ENCODE measurements at places on chromosomes 7 and 10.

GRCh38 chr10:74544106-74544505 is 282.3 kb upstream of the KAT6B start:
- no peak for DNase-seq

- DNase-seq: no peak
Measured at GRCh38 chr10:125344573-125345171, 184.3 kb upstream of the CTBP2 start.

DNA sequence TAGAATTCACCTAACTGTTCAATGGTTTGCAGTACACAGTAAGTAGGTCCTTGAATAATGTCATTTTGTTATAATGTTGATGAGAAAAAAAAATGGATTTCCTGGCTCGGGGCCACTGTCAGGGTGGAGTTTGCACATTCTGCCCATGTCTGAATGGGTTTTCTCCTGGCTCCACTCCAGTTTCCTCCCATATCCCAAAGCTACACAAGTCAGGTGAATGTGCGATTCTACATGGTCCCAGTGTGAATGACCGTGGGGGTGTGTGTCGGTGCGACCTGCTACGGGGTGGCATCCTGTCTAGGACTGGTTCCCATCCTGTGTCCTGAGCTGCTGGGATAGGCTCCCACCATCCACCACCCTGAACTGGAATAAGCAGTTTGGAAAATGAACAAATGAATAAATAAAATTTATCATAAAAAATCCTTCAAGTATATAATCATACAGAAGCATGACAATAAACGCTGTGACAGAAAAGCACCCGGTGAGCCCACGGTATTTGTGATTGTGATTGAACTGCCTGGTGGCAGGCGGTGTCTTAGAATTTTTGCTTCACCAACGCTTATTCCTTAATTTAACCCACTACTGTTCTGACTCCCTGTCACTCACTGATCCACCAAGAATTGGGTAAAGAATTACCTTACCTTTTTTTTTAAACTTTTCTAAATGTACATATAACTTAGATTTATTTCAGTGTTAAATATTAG is 114.1 kb downstream of the ICA1 start:
- DNase-seq: no peak

GRCh38 chr10:124732931-124733570 is 11.1 kb downstream of the FAM53B start:
- DNase-seq: no peak

DNA sequence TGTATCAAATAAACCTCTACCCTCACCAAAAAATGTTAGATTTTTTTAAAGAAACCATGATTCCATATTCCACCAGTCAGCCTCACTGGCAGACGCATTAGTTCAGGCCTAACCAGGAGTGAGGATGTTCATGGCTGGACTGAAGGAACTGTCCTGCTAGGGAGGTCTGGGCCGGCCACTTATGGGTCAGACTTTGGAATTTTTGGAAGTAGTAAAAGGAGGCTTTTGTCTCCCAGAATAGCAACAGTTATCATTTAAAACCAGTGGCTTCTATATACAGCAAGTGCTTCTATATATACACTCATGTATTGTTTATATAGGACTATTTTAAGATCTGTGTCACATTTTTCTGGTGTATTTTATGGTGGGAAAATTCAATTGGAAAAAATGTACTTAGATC is 120.5 kb downstream of the CNNM2 start:
- no peak for DNase-seq

GRCh38 chr10:29407280-29407858 is 118.5 kb downstream of the LYZL1 start:
- DNase-seq: no peak

DNA sequence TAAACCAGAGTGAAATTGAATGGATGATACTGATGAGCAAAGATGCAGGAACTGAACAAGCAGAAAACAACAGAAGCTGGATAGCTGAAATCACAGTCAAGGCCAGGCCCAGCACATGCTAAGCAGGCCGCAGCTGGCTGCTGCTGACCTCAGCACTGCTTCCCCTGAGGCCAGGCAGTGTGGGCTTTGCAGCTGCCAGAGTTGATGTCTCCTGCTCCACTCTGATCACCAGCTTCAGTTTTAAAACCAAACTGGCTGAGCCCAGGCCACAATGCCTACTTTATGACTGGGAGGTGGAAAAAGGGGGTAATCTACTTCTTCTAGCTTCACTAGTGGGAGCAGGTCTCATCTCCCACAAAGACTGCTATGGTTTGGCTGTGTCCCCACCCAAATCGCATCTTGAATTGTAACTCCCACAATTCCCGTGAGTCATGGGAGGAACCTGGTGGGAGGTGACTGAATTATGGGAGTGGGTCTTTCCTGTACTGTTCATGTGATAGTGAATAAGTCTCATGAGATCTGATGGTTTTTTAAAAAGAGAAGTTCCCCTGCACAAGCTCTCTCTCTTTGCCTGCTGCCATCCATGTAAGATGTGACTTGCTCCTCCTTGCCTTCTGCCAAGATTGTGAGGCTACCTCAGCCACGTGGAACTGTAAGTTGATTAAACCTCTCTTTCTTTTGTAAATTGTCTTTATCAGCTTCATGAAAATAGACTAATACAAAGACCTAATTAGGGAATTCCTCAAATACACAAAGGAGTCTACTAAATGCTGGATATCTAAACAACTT is 136.4 kb upstream of the ITGB1 start:
- no peak for DNase-seq

- no peak for DNase-seq
Measured at GRCh38 chr10:68871731-68872342, 29.3 kb upstream of the DDX50 start.

DNA sequence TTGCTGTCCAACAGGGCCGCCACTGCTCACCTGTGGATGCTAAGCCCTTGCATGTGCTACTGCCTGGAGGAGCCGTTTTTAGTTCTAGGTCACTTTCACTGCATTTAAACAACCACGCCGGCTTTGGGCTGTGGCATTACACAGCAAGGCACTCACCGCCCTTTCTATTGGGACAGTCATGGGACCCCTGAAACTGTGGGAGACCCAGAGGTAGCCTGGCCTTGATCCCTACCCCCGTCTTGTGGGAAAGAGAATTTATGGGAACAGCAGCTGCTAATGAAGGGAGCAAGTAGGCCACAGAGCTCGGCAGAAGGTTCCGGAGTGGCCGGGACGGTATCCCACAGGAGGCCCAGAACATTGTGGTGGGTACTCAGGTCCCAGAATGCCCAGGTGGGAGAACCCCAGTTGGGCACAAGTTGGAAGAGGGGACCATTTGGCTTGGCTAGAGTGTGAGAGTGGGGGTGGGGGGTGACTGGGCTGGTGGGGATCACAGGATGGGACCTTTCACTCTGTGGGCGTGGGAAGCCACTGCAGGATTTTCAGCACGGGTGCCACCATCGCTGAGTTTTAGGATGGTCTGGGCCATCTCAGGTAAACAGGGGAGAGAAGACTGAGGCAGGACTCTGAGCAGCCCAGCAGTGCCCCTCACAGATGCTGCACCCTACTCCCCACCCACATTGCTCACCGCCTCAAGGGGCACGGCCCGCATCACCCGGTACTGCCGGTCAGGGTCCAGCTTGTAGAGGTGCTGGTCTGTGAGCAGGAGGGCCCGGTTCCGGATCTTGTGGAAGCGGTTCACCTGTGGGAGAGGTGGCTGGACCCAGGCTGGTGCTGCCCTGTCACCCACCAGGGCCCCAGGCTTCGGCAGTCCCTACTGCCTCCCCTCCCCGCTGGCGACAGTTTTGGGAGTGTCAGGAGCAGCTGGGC is 15.2 kb downstream of the MYO1G start:
- no peak for DNase-seq

DNA sequence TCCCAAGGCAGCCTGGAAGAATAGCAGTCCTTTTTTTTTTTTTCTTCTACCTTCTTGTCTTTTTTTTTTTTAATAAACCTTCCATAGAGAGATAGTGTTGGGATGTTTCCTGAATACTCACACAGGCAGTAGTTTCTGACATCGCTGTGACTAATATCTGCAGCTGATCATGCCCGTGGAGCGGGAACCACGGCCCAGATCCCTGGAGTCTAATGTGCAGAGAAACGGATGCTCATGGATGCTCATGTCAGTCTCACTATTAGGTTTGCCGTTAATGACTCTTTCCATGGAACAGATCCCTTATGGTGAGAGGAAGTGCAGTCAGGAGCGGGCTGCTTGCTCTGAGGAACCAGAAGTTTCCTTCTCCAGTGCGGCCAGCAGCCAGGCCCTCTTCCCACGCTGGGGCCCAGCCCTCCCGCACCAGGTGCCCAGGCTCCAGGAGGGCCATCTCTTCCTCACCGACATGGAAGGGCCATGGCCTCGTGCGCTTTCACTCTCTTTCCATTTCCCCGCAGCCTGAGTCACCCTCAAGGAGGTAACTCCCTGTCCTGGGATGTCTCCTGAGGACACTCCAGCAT is 132.5 kb downstream of the WDR37 start:
- no peak for DNase-seq

- no peak for DNase-seq
Measured at GRCh38 chr7:46989247-46989646, 592.7 kb downstream of the TNS3 start.

GRCh38 chr7:105350906-105351305 is 37.8 kb downstream of the SRPK2 start:
- DNase-seq: no peak

DNA sequence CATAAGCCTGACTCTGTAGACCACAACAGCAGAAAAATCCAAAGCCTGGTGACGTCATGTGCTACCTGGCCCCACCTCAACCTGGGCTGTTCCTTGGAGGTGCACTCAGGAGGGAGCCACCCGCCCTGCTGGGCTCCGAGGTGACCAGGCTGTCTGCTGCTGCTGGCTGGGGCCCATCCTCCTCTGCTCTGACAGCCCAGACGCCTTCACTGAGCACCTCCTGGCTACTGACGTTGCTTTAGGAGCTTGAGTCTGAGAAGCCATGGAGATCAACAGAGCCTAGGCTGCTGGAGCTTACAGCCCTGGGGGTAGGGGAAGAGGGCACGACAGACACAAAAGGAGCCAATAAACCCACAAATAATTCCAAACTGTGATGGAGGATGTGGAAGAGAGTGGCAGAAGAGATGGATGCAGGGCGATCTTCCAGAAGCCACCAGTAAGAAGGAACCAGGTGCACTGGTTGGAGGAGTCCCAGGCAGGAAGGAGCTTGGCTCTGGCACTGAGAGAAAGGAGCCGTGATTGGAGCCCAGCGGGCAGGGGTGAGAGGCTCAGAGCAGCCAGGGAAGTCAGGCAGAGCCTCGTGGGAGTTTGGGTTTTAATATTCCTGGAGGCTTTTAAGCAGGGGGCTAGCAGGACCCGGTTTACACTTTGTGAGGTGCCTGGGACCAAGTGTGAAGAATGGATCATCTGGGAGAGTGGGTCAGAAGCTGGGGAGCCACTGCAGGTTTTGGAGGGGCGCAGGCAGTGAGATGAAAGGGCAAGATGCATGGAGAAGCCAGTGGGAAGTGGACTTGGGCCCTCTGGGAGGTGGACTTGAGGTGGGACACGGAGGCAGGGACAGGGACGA is 1.7 kb upstream of the PTPRE start:
- no peak for DNase-seq

DNA sequence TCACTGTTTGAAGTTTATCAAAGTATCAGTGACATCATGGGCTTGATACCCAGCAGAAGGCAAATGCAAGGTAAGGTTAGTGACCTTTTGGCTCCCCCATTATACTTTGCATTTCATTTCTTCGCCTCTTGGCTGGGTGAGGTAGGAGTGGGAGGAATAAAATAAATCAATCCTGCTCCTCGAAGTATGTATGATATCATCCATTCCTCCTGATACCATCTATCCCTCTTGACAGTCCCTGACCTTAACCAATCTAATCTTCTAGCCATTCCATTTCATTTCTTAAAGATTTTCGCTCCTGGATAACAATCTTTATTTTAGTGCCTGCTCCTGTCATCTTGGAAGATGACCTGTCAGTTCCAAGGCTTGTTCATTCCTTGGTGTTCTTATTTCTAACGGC is 1083.3 kb downstream of the NXPH1 start:
- DNase-seq: no peak
